ENCODE measurements at places on chromosomes 2 and 18. TPM values are rescaled to one million over a fixed set of nuclear protein-coding genes. Genes with fewer than 3 reads are reported as not detected.

The CPO gene
- not detected for total RNA-seq

GRCh38 chr2:12110481-12110880 is 364.0 kb downstream of the LPIN1 start:
- H3K4me3 ChIP-seq, result no peak overlapping the region
- H3K4me1 ChIP-seq, result peaks cover 6% of the 10 kb centered on the region
- no peaks in the 10 kb centered on the region for H3K27me3 ChIP-seq
- H3K36me3 ChIP-seq, result no peaks in the 10 kb centered on the region
- no peak for DNase-seq

The LCT gene
- not detected for total RNA-seq

The STPG4 gene
- total RNA-seq, result not detected

- no peak for DNase-seq
- no peaks in the 10 kb centered on the region for H3K27me3 ChIP-seq
- H3K4me3 ChIP-seq, result no peak overlapping the region
- H3K36me3 ChIP-seq, result no peaks in the 10 kb centered on the region
- no peak overlapping the region for H3K27ac ChIP-seq
These were observed 104.8 kb upstream of the LGALSL start for GRCh38 chr2:64349131-64349530.

DNA sequence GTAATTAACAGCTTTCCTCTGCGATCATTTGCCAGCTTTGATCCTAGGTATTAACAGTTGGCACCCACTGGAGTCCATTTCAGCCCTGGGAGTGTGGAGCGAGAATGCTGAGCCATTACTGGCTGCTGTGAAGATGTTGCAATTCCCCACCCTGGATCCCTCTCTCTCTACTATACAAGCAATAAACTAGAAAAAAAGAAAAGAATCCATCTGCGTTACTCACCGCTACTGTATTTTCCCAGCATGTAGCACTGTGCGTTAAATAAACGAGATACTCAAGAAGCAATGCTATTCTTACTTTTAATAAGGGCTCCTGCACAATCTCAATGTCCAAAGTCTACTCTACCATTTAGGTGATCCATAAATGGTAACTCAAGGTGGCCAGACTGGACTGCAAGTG is 8.5 kb downstream of the RTTN start:
- no peaks in the 10 kb centered on the region for H3K27me3 ChIP-seq
- H3K4me1 ChIP-seq, result no peaks in the 10 kb centered on the region
- no peak overlapping the region for H3K4me3 ChIP-seq

DNA sequence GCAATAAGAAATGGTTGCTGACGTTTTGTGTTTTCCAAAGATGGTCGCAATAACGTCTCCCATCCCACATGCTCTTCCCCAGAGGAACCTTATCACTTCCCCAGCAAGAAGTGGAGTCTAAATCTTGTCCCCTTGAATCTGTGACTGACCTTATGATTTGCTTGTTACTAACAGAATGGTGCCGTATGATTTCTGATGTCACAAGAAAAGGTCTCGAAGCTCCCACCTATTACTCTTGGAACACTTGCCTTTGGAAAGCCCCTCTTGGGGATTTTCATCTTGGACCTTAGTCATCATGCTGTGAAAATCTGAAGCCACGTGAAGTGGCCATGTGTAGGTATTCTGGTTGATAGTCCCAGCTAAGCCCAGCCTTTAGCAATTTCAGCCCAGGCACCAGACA is 86.2 kb upstream of the GLS start:
- DNase-seq, result no peak
- peaks cover 9% of the 10 kb centered on the region for H3K4me1 ChIP-seq
- no peaks in the 10 kb centered on the region for H3K36me3 ChIP-seq
- H3K27ac ChIP-seq, result no peak overlapping the region
- no peak overlapping the region for H3K4me3 ChIP-seq
- no peaks in the 10 kb centered on the region for H3K27me3 ChIP-seq

GRCh38 chr2:37376421-37377186 is 32.2 kb downstream of the QPCT start:
- DNase-seq, result no peak
- no peak overlapping the region for H3K27ac ChIP-seq
- H3K4me1 ChIP-seq, result no peaks in the 10 kb centered on the region
- H3K4me3 ChIP-seq, result no peak overlapping the region
- no peaks in the 10 kb centered on the region for H3K36me3 ChIP-seq

GRCh38 chr2:32523686-32524085 is 104.2 kb upstream of the TTC27 start:
- H3K27me3 ChIP-seq, result no peaks in the 10 kb centered on the region
- no peak overlapping the region for H3K27ac ChIP-seq
- peaks cover 91% of the 10 kb centered on the region for H3K36me3 ChIP-seq
- H3K4me3 ChIP-seq, result no peak overlapping the region
- no peak for DNase-seq
- no peaks in the 10 kb centered on the region for H3K4me1 ChIP-seq

The RUFY4 gene
- total RNA-seq, result not detected

- H3K27me3 ChIP-seq, result no peaks in the 10 kb centered on the region
- no peak overlapping the region for H3K27ac ChIP-seq
- H3K4me3 ChIP-seq, result no peak overlapping the region
- H3K36me3 ChIP-seq, result peaks cover 94% of the 10 kb centered on the region
These were observed 10.3 kb downstream of the MMADHC start for GRCh38 chr2:149577269-149577668.

DNA sequence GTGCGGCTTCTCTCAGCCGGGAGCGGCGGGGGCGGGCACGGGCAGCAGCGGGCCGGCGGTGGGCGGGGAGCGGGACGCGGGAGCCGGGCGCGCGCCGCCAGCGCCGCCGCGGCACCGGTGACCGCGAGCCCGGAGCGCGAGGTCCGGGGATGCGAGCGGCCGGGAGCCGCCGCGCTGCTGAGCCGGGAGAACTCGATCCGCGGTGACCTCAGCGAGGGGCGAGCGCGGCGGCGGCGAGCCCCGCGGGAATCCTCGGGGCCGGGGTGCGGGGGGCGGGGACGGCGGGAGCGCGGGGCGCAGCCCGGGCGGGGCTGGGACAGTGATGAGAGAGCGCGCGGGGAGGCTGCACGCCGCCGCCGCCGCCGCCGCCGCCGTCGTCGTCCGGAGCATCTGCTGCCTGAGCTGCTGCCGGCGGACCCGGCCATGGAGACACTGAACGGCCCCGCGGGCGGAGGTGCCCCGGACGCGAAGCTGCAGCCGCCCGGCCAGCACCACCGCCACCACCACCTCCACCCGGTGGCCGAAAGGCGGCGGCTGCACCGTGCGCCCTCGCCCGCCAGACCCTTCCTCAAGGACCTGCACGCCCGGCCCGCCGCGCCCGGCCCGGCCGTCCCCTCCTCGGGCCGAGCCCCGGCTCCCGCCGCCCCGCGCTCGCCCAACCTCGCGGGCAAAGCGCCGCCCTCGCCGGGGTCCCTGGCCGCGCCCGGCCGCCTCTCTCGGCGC is at the start of gene MTCL1:
TSS of gene MTCL1 (plus strand) at position 319 of the 723 bp plus-strand sequence. CDS start at position 424, 105 bp downstream.
- peak within 1 kb of the TSS; percentile 71 for H3K4me3 ChIP-seq
- H3K27me3 ChIP-seq, result no peaks in the 10 kb centered on the region
- DNase-seq, result peak; percentile 75
- H3K27ac ChIP-seq, result peak within 1 kb of the TSS; percentile 82
- no peaks in the 10 kb centered on the region for H3K36me3 ChIP-seq
- H3K4me1 ChIP-seq, result peaks cover 17% of the 10 kb centered on the region

GRCh38 chr2:40096360-40096759 is 317.3 kb upstream of the THUMPD2 start:
- no peak for DNase-seq
- no peaks in the 10 kb centered on the region for H3K27me3 ChIP-seq
- no peaks in the 10 kb centered on the region for H3K4me1 ChIP-seq
- no peaks in the 10 kb centered on the region for H3K36me3 ChIP-seq
- no peak overlapping the region for H3K27ac ChIP-seq

- no peaks in the 10 kb centered on the region for H3K36me3 ChIP-seq
- H3K4me1 ChIP-seq, result no peaks in the 10 kb centered on the region
- DNase-seq, result no peak
- no peak overlapping the region for H3K4me3 ChIP-seq
These were observed 46.1 kb downstream of the CDCA7 start for GRCh38 chr2:173400760-173401159.

- H3K36me3 ChIP-seq, result no peaks in the 10 kb centered on the region
- no peak overlapping the region for H3K27ac ChIP-seq
- no peak overlapping the region for H3K4me3 ChIP-seq
- no peak for DNase-seq
These were observed 265.1 kb downstream of the RIT2 start for GRCh38 chr18:42850174-42851083.

- DNase-seq, result no peak
- no peaks in the 10 kb centered on the region for H3K27me3 ChIP-seq
- H3K27ac ChIP-seq, result no peak overlapping the region
- H3K4me1 ChIP-seq, result peaks cover 18% of the 10 kb centered on the region
These were observed 76.9 kb downstream of the ACTR3 start for GRCh38 chr2:113966832-113967231.

The GIGYF2 gene
- total RNA-seq, result 70.5 TPM

- no peaks in the 10 kb centered on the region for H3K36me3 ChIP-seq
- H3K4me3 ChIP-seq, result no peak overlapping the region
- H3K4me1 ChIP-seq, result peaks cover 3% of the 10 kb centered on the region
- DNase-seq, result no peak
These were observed 100.1 kb upstream of the ST3GAL5 start for GRCh38 chr2:85988914-85989270.

- H3K27me3 ChIP-seq, result no peaks in the 10 kb centered on the region
- H3K4me1 ChIP-seq, result no peaks in the 10 kb centered on the region
- H3K36me3 ChIP-seq, result no peaks in the 10 kb centered on the region
These were observed 260.5 kb downstream of the CCDC85A start for GRCh38 chr2:56444339-56444738.

GRCh38 chr18:44507729-44508325 is 172.9 kb upstream of the SETBP1 start:
- H3K36me3 ChIP-seq, result no peaks in the 10 kb centered on the region
- no peaks in the 10 kb centered on the region for H3K27me3 ChIP-seq
- H3K4me3 ChIP-seq, result no peak overlapping the region
- peak; percentile 66 for DNase-seq
- H3K4me1 ChIP-seq, result no peaks in the 10 kb centered on the region

The B4GALT6 gene
- 3.5 TPM for total RNA-seq

DNA sequence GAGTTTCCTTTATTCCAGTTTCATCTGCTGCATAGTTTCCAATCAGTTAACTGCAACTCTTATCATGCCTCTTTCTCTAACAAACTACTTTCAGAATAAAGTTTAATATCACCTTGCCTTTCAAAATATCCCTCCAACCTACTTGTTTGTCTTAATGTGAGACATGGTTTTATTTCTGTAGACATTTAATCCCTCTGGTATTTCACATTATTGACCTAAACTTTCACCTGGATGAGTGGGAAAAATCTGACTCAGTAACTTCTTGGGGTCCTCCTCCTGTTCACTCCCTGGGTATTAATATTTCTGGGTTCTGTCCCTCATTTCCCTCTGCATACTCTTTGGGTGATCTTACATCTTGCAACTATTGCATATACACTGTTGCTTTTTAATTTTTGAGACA is 27.9 kb downstream of the MSH6 start:
- no peaks in the 10 kb centered on the region for H3K4me1 ChIP-seq
- H3K27me3 ChIP-seq, result no peaks in the 10 kb centered on the region
- no peak for DNase-seq
- H3K36me3 ChIP-seq, result peaks cover 84% of the 10 kb centered on the region
- no peak overlapping the region for H3K27ac ChIP-seq
- no peak overlapping the region for H3K4me3 ChIP-seq

GRCh38 chr18:37889963-37890362 is 324.4 kb upstream of the CELF4 start:
- no peaks in the 10 kb centered on the region for H3K36me3 ChIP-seq
- no peak overlapping the region for H3K27ac ChIP-seq
- no peak overlapping the region for H3K4me3 ChIP-seq
- no peak for DNase-seq
- no peaks in the 10 kb centered on the region for H3K4me1 ChIP-seq

The TPO gene
- not detected for total RNA-seq

The DNAJC5G gene
- not detected for total RNA-seq

DNA sequence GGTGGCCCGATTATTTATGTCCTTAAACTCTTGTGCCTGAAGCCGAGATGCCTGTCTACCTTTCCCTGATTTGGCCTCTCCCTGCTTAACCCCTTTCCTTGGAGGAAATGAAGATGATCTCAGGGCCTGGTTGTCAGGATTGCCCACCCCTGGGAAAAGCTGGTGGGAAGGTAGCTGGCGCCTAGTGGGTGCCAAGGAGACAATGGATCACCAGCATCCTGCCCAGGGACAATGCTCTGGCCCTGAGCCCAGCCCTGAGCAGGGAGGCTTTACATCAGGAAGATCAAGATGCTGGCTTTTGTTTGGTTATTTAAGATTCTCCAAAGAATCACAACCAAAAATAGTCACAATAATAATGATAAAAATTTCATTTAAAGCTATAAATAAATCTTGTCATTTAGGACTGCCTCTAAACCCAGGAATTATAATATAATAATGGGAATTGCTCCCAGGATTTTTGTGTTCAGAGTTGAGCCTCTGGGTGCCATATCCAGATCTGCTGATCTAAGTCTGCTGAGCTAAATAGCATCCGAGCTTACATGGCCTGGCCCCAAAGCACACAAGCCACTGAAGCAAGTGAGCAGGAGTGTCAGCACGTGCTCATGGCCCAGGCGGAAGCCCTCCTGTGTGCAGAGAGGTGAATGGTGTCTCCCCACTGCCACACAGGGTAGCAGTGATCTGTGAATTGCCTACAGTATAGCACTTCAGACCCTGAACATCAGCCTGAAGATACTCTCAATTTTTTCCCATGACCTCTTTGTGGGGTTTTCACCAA is 57.8 kb upstream of the MAP3K20 start:
- no peak overlapping the region for H3K27ac ChIP-seq
- no peak overlapping the region for H3K4me3 ChIP-seq
- DNase-seq, result no peak
- H3K4me1 ChIP-seq, result no peaks in the 10 kb centered on the region
- H3K27me3 ChIP-seq, result no peaks in the 10 kb centered on the region

DNA sequence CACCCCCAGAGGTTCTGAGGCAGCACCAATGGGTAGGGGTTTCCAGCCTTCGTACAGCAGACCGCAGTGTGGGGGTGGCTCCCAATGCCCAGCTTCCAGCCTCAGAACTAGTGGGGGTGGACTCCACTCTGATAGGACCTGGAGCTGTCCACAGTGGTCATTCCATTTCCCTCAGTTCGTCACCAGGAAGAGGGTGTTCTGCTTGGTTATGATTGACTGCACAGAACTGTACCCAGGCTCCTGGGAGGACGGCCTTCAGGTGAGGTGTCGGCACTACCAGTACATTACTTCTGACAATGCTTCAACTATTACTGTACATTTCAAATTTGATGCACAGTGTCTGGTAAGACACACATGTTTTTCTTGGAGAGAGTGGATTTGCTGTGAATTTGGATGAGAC is 150.3 kb upstream of the CAPN13 start:
- DNase-seq, result no peak
- H3K4me3 ChIP-seq, result no peak overlapping the region
- no peak overlapping the region for H3K27ac ChIP-seq
- H3K27me3 ChIP-seq, result no peaks in the 10 kb centered on the region
- no peaks in the 10 kb centered on the region for H3K4me1 ChIP-seq

- peaks cover 62% of the 10 kb centered on the region for H3K4me1 ChIP-seq
- H3K4me3 ChIP-seq, result no peak overlapping the region
- peak overlapping the region; percentile 58 for H3K27ac ChIP-seq
- H3K27me3 ChIP-seq, result no peaks in the 10 kb centered on the region
These were observed 12.4 kb downstream of the HS6ST1 start for GRCh38 chr2:128306081-128306930.

The GALNT14 gene
- 0.81 TPM for total RNA-seq
